Jurkat, Clone E6-1 (cell line): ENCODE measurements at places on chromosomes 5 and 9.

GRCh38 chr9:25225938-25226760 is 452.1 kb downstream of the TUSC1 start:
- no peak for DNase-seq

GRCh38 chr5:149727336-149728035 is 2.6 kb upstream of the PPARGC1B start:
- DNase-seq, result no peak

- no peak for DNase-seq
These were observed 58.5 kb upstream of the CLINT1 start for GRCh38 chr5:157917491-157917890.

DNA sequence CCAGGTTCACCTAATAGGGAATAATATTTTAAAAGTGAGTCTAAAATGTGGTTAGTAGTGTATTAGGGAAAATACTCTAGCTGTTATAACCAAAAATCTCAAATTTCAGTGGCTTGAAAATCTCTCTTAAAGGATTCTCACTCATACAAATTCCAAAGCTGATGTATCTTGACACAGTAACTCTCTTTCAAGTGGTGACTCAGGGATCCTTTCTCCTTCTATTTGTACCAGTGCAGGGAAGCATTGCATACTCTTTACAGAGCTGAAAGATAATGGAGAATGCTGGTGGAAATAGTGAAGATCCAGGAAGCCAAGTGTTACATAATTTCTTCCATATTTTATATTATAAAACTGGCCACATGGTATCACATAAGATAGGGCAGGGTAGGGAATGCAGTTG is 560.2 kb upstream of the CDH9 start:
- DNase-seq, result no peak

- DNase-seq, result no peak
These were observed 98.7 kb downstream of the CCDC192 start for GRCh38 chr5:127801751-127802476.

DNA sequence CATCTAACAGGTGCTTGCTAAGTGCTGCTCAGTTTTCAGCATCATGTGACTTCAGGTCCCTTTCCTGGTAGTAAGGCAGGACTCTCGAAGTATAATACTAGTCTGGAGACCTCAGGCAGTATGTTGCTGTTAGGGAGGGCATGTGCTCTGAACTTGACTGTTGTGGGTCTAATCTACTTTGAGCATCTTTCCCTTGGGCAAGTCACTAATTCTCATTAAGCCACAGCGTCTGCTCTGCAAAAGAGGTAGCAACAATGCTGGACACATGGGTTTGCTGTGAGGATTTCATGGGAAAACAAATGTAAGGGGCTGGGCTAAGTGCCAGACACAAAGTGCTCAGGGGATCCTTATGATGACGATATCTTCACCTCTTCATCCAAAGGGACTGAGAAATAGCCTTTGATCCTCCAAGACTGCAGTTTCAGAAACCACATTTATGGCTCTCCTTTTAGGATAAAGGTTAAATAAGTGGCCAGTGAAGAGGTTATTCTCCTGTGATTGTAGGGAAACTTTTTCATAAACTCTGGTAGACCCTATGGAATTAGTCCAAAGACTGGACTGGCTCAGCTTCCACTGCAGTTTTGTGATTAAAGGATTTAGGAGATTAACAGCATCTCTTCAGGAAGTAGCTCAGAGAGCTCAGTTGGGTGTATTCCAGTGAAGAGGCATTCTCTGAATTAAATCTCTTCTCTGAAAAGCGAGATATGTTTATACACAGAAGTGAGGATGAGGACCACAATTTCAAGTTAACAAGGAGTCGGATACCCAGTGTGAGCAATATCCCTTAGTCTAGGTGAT is 216.6 kb downstream of the SGCD start:
- no peak for DNase-seq

DNA sequence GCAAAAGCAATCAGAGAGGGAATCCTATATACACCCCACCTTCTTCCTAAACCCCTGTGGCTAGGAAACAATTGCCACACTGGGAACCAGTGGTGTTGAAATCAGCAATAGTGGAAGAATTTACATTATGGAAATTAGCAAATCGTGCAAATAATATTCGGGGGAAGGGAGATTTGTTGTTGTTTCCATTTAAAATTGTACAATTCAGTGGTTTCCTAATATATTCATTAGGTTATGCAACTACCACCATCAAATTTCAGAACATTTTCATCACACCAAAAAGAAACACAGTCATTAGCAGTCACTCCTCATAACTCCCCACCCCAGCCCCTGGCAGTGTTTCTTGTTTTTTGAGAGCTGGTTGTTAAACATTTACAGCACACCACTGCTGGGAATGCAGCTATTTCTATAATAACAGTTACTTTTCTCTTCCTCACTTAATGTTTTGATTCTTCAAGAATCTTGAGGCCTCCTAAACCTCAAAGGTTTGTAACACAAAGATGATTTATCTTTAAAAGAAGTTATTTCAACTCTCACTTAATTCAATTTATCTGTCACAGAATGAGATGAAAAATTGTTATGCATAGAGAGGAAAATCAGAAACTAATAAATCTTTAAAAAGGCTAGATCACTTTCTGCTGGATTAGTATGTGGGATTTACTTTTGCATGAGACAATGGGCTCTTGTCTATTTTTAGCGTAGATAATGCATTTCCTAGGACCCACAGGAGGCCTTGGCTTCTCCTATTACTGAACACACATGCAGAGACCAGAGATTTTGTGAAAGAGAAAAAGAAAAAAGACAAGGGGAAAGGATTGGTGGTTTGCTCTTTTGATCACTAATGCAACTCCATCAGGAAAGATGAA is 91.8 kb upstream of the DAPK1 start:
- DNase-seq, result no peak
